ENCODE measurements at places on chromosomes 4 and X.

DNA sequence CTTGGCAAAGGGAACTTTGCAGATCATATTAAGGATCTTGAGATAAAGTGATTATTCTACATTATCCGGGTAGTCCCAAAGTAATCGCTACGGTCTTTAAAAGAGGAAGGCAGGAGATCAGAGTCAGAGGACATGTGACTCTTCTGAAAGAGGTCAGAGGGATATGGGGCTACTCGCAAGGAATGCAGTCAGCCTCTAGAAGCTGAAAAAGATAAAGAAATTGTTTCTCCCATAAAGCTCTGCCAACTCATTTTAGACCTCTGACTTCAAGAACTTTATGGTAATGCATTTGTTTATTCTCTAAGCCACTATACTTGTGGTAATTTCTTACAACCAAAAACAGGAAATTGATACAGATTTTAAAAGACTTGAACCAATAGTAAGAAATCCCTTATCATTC, 48.6 kb downstream of the NPY5R start:
- ATAC-seq = no peak

DNA sequence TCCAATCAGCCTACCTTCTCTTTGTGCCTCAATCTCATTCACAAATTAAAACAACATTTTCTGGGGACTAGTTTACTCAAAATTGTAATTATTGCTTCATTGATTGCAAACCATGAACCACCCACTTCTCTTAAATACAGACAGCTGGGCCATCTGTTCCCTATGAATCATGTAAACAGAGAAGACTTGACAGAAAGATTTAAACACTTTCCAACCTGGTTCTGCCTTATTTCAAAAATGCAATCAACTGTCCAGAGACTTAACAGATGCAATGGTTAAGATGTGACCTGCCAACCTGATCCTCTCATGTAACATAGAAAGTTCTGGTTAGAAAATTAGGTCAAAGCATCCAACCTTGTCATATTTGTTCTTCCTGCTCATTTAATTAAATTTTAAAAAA, 20.8 kb upstream of the SERTM2 start:
- ATAC-seq = peak; percentile 63

DNA sequence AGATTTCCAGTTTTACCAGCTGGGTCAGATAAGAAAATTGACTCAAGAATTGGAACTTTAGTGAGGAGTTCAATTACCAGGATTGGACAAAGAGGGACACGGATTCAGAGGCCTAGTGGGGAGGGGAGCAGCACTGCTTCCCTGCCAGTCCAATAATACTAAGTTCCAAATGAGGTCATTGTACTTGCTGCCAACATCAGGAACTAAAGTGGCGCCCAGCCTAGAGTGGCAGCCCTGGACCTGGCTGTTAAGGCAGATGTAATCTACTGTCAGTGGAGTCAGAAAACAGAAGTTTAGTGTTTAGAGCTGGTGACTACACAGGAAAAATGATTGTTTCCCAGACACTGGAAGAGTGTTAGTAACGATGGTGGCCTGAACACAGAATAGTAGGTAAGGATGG, 42.7 kb upstream of the RAPGEF2 start:
- no peak for ATAC-seq

DNA sequence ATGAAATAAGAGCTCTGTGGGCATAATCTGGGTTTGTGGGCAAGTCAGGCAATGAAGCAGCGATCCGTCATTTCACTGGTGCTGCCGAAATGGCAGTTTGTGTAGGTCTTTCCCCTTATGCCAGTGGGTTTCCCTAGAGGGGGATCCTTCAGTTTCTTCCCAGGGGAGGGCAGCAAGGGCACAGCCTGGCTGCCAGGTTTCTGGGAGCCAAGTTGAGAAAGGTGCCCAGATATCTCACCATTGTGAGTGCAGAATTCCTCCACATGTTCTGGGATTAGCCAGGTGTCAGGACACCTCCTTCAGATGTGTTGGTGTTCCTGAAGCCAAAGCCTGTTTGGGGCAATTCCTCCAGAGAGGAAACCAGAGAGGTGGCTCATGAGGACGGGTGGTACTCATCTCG, 28.0 kb downstream of the MSX1 start:
- ATAC-seq = no peak

DNA sequence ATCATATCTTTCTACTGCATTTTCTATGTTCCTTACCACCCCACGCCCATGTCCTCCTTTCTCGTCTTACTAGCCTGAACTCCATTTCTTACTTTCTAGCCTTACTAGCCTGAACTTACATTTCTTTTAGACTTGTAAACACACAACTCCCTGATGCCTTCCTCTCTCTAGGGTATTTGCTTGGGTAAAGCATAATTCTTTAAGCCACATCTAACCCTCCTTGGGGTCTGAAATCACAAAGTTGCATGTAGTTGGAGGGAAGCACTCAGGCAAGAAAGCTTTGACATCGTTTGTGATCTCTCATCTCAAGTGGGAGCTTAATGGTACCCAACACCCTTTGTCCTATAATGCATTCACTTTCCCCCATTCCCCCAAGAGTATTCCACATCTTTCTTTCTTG, 124.4 kb downstream of the SPOCK3 start:
- no peak for ATAC-seq

- ATAC-seq = no peak
Measured at GRCh38 chr4:89023140-89023539, 33.8 kb downstream of the FAM13A start.

DNA sequence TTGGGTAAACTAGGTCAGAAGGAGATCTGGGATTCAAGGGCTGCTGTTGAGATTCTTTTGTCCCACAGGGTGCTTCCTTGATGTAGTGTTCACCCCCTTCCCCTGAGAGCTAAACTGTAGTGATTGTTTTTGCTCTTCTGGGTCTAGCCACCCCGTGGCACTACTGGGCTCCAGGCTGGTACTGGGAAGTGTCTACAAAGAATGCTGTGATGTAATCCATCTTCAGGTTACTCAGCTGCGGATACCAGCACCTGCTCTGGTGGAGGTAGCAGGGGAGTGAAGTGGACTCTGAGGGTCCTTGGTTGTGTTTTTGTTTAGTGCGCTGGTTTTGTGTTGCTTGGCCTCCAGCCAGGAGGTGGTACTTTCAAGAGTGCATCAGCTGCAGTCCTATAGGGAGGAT, 365.5 kb downstream of the ZNF674 start:
- no peak for ATAC-seq

- ATAC-seq = no peak
Measured at GRCh38 chr4:60562334-60562733, 637.8 kb upstream of the ADGRL3 start.

- peak; percentile 57 for ATAC-seq
Measured at GRCh38 chr4:84530454-84530853, 31.4 kb upstream of the NKX6-1 start.

- no peak for ATAC-seq
Measured at GRCh38 chrX:41705680-41706374, 17.1 kb downstream of the GPR34 start.

GRCh38 chr4:113404167-113404571, 354.7 kb downstream of the ANK2 start:
- ATAC-seq = no peak

GRCh38 chrX:87337267-87337666, 180.3 kb upstream of the KLHL4 start:
- no peak for ATAC-seq

- peak; percentile 85 for ATAC-seq
Measured at GRCh38 chrX:40459571-40460158, 121.1 kb upstream of the ATP6AP2 start.

- no peak for ATAC-seq
Measured at GRCh38 chr4:39822662-39823061, 124.7 kb downstream of the UBE2K start.

DNA sequence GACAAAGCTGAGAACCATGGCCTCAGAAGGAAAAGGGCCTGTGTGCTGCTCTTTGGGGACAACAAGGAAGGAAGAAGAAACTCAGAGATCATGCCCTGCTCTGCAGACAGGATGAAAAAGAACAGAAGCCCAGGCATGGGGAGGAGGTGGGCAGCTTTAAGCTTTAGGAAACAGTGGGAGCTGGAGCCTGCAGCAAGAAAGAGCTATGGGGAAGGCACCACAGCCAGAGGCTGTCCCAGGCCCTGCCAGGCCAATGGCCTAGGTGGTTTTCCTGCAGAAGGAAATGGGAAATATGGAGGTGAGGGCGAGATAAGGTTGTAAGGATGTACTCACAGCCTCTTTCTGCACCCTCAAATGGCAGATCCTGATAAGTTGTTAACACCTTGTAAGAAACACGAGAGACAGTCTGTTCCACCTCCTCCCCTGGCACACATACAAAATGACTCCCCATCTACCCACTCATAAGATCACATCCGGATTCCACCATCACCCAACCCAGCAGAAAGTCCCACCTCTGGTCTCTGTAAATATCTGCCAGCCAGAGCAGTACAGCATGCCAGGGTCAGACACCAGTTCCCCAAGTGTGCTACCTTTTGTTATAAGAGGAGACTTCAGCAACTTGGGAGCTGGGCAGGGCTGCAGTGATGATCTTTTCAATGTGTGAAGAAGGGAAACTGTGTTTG, 105.2 kb downstream of the RTL5 start:
- no peak for ATAC-seq

DNA sequence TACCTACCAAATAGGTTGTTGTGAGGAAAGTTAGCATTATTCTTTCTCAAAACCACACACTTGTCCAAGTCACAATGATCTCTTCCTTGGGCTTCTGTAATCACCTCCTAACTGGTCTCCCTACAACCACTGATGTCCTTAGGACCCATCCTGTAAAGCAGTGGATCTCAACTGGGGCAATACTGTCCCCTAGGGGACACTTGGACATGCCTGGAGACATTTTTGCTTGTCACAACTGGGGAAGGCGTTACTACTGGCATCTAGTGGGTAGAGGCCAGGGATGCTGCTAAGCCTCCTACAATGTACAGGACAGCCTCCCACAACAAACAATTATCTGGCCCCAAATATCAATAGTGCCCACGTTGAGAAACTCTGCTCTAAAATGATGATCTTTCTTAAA, 118.7 kb upstream of the AP1S2 start:
- peak; percentile 77 for ATAC-seq

- ATAC-seq = no peak
Measured at GRCh38 chr4:48025005-48025404, 8.4 kb downstream of the NIPAL1 start.

DNA sequence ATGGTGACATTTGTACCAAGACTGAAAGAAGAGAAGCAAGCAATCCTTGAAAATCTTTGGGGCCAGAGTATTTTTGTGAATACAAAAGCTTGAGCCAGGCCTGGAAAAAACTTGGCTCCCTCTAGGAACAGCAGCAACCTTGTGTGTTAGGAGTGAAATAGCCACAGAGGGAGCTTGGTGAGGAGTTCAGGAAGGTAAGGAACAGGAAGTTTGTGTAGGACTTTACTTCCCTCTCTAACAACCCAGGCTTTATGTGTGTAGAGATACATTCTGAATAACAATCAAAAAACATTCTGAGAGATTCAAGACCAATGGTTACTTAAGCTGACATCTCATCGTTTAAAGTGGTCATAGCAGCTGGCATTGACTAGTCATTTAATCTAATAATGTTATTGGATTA, 668.5 kb downstream of the PCDH18 start:
- ATAC-seq = no peak

DNA sequence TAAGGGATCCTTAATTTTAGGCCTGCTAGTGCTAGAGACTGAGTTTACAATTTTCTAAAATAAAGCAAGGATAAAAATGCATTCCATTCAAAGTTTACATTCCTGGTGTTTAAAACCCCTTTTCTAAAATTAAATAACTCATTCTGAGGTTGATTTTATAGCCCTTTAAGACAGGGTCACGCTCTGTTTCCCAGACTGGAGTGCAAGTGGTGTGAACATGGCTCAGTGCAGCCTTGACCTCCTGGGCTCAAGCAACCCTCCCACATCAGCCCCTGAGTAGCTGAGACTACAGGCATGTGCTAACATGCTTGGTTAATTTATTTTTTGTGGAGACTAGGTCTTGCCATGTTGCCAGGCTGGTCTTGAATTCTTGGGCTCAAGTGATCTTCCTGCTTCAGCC, 6.8 kb upstream of the CDKL2 start:
- ATAC-seq = no peak

GRCh38 chr4:74097631-74098426, 1.2 kb downstream of the CXCL2 start:
- ATAC-seq = no peak

- no peak for ATAC-seq
Measured at GRCh38 chrX:19886375-19886774, 1.0 kb downstream of the SH3KBP1 start.

- no peak for ATAC-seq
Measured at GRCh38 chrX:152573866-152574265, 63.8 kb upstream of the GABRQ start.

- no peak for ATAC-seq
Measured at GRCh38 chr4:180652533-180652932, 1590.7 kb upstream of the TENM3 start.

GRCh38 chr4:11232015-11232414, 196.7 kb downstream of the HS3ST1 start:
- no peak for ATAC-seq

- ATAC-seq = no peak
Measured at GRCh38 chr4:73734530-73735001, 5.8 kb upstream of the CXCL8 start.

- no peak for ATAC-seq
Measured at GRCh38 chr4:183164963-183165362, 65.9 kb downstream of the WWC2 start.

- ATAC-seq = no peak
Measured at GRCh38 chr4:8480221-8480620, 39.6 kb downstream of the TRMT44 start.

- ATAC-seq = no peak
Measured at GRCh38 chr4:121129606-121130325, 34.4 kb downstream of the TNIP3 start.
